Activated CD4-positive, alpha-beta T cell treated with anti-CD3 and anti-CD28 coated beads, Interleukin-2, amount 50 U/mL, for 48 hours (primary cell): ENCODE measurements at places on chromosomes 5 and 9.

DNA sequence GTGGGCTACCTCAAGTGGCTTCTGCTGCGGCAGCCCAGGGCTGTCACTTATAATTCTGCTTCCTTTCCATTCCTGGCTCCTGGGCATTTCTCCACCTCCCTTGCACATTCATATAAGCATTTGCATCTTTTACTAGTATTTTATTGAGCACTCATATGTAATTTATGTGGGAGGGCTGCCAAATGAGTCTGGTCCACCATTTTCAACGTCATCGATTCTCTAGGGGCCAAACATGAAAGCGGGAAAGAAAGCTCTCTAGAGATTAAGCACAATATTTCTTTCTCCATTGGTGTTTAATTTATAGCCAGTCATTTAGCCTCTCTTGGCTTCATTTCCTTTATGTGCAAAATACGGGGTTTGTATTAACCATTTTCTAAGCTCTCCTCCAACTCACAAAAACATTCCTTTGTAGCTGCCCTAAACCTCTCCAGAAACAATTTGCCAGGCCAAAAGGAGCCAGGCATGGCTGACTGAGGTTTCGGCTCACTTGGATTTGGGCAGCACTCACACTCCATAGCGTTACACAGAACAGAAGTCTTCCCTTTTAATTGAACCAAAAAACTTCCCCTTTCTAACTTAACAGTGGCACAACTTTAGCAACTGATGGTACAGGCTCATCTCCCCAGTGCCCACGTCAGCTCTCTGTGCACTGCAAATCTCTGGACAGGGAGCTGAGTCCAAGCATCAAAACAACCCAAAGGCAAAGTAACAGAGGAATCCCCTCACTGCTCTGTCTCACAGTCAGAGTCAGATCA lies 183.5 kb downstream of the ROR2 start:
- no peak for DNase-seq

- DNase-seq = no peak
Observed at GRCh38 chr9:110886832-110887231, 151.4 kb downstream of the LPAR1 start.

GRCh38 chr9:76618762-76619161 lies 145.5 kb upstream of the PCA3 start:
- DNase-seq = no peak

- no peak for DNase-seq
Observed at GRCh38 chr9:86410281-86410680, 56.1 kb upstream of the TUT7 start.

GRCh38 chr5:150183436-150183835 lies 6.4 kb upstream of the SLC6A7 start:
- no peak for DNase-seq
